ENCODE measurements at places on chromosomes 6 and 20.

GRCh38 chr6:34145161-34146020, 496 bp downstream of the GRM4 start:
- peak; percentile 80 for ATAC-seq

DNA sequence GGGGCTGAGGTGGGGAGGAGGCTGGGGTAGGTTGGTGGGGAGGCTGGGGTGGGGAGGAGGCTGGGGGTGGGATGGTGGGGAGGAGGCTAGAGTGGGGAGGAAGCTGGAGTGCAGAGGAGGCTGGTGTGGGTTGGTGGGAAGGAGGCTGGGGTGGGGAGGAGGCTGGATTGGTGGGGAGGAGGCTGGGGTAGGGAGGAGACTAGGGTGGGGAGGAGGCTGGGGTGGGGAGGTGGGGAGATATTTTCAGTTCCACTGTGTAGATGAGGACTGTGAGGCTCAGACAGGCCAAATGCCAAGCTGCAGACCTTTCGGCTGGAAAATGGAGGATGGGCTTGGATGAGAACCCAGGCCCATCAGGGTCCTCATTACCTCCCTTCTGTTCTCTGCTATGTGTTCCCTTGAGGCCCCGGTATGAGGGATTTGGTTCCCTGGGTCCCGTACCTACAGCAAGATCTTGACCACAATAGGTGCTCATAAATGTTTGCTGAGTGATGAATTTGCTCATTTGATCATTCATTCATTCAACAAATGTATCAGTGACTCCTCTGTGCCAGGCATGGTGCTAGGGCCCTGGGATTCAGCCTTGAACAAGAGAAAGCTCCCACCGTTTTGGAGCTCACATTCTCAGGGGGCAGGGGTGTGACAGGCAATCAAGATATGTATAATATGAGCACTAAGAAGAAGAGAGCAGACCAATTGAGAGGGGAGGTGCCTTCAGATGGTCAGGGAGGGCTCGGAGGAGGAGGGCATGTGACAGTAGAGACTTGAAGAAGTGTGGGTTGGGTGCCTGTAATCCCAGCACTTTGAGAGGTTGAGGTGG, 36.1 kb upstream of the NOL4L start:
- no peak for ATAC-seq

GRCh38 chr6:100959280-100959679, 78.2 kb upstream of the ASCC3 start:
- no peak for ATAC-seq

DNA sequence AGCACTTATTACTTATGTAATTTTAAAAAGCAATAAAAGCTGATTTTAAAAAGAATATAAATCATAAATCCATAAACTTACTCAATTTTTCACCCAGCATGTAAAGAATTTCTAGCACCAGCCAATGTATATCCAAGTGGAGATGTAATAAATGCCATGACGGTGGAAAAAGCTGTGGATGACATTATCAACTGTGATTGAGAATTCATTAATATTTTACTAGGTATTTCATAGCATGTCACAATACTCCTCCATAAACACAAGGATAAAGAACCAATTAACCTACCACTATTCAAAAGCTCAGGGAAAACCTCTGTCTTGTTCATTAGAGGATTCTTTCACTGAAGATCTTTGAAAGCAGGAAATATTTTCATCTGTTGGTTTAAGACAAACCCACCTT, 13.2 kb downstream of the MMS22L start:
- ATAC-seq: no peak

DNA sequence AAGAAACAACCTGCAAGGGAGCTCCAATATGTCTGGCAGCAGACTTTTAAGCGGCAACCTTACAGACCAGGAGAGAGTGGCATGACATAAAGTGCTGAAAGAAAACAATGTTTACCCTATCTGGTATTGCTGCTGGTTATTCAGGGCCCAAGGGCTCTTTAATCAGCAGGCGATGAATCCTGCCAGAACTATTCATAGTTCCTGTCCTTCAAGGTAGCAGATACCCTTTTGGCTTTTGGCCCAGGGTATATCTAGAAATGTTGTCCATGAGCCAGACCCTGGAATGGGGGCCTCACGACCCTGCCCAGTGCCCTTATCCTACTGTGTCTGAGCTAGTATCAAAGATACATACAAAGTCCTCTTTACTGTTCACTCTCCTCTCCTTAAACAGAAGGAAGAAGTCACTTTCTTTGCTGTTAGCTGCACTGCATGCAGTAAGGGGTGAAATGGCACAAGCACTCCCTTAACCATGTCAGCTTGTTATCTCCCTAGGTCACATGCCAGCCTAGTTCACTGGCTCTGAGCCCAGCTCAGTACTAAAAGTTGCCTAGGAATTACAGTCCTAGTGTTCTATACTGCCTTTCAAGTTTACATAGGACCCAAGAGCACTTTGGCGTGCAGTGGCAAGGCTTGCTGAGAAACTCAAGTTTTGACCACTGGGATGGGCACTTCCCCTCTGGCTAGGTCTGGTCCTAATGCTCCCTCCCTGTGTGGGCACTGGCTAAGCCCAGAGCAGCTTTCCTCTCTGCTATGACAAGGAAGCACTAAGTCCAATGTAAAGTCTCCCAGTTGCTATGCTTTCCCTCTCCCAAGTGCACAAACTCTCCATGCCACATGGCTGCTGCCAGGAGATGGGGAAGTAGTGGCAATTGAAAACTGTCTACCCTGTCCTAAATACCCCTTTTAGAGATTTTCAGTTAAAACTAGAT, 122.0 kb downstream of the HTR1B start:
- no peak for ATAC-seq

- ATAC-seq: no peak
Observed at GRCh38 chr6:148517470-148517869, 174.8 kb downstream of the SASH1 start.

DNA sequence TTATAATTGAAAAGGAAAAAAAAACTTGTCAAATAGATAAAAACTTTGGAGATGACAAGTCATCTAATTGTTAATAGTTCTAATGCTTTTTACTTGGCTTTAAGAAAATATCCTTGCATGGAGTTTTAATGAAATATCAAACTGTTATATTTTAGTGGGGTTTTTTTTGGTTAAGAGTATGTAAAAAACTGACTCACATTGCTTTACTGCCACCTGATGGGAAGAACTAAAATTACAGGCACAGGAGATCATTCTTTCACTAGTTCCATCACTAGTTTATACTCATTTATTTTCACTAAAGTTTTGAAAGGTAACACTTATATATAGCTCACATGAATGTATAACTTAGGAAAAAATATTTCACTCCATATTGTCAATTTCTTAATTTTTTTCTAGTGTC, 309.1 kb downstream of the LMBRD1 start:
- no peak for ATAC-seq

- no peak for ATAC-seq
Observed at GRCh38 chr6:151617539-151617938, 123.7 kb downstream of the CCDC170 start.

DNA sequence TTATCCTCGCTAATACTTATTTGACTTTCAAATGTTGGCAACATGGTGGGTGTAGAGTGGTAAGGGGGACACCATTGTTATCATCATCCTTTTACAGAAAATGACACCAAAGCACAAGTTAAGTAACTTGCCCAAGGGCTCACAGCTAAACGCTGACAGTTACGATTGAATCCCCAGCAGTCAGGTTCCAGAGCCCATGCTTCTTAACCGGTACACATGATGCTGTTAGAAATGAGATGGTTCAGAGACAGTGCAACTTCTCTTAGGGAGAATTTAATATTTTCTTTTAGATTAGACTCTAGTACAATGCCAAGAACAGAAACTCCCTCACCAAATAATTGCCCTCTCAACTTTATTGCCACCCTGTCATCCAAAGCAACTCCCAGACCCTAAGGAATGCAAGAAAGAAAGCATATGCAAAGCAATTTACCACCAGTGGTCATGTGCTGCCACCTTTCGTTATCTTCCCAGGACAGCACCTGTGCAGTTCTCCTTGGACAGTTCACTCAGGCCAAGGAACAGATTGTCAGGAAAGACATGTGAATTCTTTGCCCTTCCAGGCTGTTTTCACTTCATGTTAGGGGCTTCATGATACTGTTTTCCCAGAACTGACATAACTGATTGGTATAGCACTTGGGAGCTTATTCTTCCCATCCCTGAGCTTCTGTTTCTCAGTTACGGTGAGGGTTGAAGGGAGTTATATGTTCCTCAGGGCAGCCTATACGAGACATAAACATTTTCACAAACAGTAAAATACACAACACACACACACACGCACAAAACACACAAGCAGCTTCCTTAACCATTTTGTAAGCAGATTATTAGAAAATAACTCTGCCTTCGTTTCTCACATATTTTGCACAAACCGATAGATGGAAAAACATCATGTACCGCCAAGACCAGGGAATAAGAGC, 5.1 kb downstream of the HLA-DMA start:
- peak; percentile 74 for ATAC-seq

Measured in motor neuron (in vitro differentiated cells).